ENCODE measurements at places on chromosomes 4 and X. TPM values are rescaled to one million over a fixed set of nuclear protein-coding genes. Genes with fewer than 3 reads are reported as not detected.

GDI1 gene
- total RNA-seq: 56.3 TPM

MTTP gene
- total RNA-seq: not detected

CNGA1 gene
- 0.31 TPM for total RNA-seq

SLC6A14 gene
- total RNA-seq: 0.20 TPM

RADX gene
- total RNA-seq: 2.9 TPM

MBNL3 gene
- total RNA-seq: 12.4 TPM

USP17L28 gene
- total RNA-seq: not detected

CC2D2A gene
- total RNA-seq: 12.2 TPM

ZCCHC18 gene
- total RNA-seq: 0.14 TPM

GAGE2A gene
- total RNA-seq: not detected
